ENCODE measurements at places on chromosomes 5 and 9.

GRCh38 chr9:34985311-34985899 lies 4.1 kb upstream of the DNAJB5 start:
- DNase-seq: peak; percentile 19

GRCh38 chr5:151523335-151523734 lies 67.8 kb downstream of the FAT2 start:
- DNase-seq: no peak

DNA sequence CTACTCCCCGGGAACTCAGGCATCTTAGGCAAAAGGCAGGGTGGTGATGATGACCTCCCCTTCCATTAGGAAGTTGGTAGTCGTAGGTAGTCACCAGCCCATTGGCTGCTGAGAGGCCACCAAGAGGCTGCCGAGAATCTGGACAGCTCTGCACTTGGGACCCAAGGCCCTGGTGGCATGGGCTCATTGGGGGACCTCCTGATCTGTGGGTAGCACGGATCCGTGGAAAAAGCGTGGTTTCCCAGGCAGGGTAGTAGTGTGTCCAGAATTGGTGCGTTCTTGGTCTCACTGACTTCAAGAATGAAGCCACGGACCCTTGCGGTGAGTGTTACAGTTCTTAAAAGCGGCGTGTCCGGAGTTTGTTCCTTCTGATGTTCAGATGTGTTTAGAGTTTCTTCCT lies 158.8 kb downstream of the CNTLN start:
- DNase-seq: no peak

DNA sequence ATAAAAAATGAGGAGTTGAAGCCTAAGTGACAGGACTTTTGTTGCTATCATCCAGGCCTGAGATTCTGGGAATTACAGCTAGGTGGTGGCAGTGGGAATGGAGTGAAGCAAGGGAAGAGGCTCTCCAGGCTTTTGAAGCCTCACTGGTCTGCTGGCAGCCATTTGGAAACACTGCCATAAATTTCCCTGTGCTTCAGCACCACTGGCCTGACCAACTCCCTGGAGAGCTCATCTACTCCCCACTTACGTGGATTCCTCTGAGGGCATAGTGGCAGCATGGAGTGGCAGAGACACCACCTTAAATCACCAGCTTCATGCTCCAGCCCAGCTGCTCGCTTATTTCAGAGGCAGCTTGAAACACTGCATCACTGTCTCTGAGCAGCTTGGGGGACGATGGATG lies 518.2 kb downstream of the TLR4 start:
- DNase-seq: no peak

DNA sequence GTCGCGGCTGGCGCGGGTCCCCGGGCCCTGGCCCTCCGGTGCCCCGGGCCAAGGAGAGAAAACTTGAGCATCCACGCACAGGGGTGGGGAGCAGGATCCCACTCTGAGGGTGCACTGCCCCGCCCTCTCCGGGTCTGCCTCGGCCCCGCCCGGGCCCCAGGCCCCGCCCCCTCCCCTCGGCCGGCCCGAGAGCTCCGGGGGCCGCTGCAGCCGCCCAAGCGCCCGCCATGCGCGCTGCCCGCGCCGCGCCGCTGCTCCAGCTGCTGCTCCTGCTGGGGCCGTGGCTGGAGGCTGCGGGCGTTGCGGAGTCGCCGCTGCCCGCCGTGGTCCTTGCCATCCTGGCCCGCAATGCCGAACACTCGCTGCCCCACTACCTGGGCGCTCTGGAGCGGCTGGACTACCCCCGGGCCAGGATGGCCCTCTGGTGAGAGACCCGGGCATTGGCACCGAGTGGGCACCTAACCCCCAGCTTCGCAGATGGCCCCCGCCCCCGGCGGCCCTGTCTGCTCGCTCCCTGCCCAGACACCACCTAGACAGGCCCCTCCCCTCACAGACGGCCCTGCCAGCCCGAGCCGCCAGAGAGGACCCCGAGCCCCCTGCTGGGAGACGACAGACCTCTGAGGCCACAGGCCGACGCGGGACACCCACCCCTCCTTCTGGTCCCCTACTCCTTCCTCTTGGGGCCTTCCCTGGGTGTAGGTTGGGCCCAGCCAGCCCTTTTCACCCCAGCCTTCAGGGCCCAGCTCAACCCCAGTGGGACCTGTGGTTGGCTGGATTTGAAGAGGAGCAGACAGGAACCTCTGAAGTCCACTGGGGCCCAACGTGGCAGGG lies at the start of gene CERCAM:
Gene CERCAM, plus strand, starts transcription at position 207 of the 831 bp plus-strand sequence. Its CDS starts 21 bp downstream, at position 228.
- DNase-seq: no peak

GRCh38 chr9:14221119-14221518 lies 92.8 kb downstream of the NFIB start:
- DNase-seq: no peak

- DNase-seq: no peak
Observed at GRCh38 chr9:113537229-113537810, 73.8 kb downstream of the RGS3 start.

DNA sequence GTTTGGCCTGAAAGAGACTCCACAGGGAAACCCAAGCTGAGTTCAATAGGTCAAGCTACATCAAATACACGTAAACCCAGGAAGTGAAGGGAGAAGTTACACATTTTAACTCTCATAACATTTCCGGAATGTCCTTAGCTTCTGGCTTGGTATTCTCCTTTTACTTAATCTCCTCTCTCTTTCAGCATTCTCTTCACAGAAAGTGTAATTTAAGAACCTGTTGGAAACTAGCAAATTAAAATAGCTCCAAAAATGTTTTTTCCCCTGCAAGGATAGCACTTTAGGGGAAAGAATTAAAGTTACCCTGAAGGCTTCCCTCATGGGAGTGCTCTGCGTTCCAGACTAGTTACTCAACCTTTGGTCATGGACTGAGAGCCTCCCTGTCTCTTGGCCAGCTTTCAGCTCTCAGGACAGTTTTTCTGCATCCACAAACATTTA lies 292.7 kb upstream of the TARS1 start:
- DNase-seq: no peak

DNA sequence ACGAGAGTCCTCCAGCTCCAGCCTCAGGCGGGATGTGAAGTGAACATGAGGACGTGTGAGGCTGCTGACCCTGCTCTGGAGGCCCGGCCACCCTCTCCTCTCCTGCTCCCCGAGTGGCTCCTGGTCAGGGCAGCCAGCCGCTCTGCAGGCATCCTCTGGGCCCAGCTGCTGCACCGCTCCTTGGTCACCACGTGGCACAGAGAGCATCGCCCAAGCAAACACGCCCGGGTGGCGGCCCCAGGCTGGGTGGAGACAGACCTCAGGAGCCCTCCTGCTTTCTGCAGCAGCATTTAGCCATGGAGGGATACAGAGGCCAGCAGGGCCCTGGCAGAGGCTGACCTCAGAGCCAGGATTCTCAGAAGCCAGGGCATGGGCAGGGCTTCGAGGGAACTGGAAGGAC lies 69.7 kb upstream of the SARDH start:
- no peak for DNase-seq

DNA sequence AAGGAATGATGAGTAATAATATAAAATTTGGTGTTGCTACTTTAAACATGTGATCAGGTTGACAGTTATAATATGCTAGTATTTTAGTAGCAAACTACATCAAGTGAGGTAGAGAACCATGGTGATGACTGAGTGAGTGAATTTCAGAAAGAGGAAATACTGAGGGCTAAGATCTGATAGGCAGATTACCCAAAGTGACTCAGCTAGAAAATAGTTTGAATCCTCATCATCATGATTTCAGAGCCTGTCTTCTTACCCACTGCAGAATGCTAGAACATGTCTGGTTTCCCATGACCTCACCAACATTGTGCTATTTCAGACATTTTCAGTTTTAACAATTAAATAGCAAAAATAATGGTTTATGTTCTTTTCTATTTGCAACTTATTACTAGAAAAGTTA lies 602.1 kb downstream of the TAF11L14 start:
- DNase-seq: no peak

DNA sequence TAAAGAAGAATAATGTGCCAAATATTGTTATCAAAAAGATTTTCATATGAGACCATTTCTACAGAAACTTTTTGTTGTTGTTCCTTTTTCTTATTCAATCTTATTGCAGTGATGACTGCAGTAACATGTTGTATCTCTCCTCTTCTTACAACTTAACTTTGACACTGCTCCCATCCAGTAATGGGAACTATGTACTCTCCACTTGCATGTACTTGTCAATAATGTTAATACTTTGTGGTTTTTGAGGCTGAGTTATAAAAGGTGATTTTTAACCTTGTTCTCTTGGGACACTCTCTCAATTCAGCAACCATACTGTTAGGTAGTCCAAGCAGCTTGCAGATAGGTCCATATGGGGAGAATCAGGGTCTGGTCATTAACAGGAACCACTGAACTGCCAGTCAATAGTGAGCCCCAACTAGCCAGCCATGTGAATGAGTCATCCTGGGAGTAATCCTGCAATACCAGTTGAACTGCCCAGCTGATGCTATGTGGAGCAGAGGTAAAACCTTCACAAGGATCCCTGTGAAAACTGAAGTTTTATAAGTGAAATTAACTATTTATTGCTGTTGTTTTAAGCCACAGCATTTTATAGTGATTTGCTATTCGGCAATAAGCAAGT lies 199.6 kb upstream of the DAB2 start:
- DNase-seq: no peak

DNA sequence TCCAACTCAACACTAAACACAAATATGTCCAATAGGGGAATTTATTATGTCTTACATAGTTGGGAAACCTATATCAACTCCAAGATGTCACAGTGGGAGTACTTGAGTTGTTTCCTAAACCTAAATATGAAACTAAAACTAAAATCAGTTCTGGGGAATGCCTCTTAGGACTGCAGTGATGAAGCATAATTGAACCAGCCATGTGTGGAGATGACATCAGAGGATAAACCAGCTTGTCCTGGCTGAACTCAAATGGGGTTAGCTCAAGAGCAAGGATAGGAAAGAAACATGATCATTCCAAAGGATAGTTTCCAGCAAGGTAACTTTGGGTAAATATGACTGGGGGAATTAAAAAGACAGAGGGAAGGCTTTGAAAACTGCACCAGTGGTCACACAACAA lies 88.9 kb upstream of the PLPPR1 start:
- no peak for DNase-seq

GRCh38 chr9:84239343-84239742 lies 101.2 kb downstream of the SLC28A3 start:
- DNase-seq: no peak

DNA sequence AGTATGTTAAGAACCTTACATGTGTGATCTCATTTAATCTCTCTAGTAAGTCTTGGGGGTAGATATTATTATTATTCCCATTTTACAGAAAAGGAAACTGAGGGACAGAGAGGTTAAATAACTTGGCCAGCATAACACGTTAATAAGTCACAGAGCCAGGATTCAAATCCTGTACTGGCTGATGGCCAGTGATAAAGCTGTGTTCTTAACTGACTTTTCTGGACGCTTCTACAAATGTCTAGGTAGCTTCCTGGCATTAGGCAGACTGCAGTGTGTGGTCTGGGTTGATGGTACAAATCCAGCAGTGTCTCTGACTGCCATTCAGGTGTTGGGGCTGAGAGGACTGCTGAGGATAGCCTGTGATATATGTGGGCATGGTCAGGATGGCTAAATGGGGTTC lies 125.8 kb upstream of the CXCL14 start:
- DNase-seq: no peak

- no peak for DNase-seq
Observed at GRCh38 chr9:32350682-32351081, 33.8 kb upstream of the ACO1 start.

DNA sequence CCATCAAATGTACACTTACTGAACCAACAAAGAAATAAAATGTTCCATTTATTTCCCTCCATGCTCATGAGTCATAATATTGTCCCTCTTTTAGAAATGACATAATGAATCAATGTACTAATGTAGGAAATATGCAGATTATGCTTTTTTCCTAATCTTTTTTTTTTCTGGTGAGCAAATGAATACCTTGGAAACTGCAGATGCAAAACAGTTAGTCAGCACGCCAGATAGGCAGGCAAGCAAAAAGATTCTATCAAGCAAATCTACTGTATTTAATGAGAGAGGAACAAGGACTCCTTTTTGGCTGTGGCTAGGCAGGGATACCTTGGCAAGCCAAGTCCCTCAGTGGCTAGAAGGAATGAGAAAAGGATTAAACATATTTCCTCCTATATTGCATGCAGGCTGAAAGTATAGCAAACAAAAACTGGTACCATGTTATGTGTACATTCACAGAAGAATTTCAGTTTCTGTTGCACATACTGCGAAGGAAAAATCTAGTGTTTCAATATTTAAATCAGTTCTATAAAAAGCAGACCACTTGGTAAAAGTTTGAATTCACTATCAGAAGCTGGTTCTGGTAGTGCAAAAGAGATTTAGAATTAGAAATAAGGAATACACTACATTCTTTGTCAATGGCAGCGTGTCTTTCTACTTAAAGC lies 605.4 kb downstream of the TLE1 start:
- no peak for DNase-seq

- DNase-seq: no peak
Observed at GRCh38 chr9:134658378-134658955, 16.9 kb downstream of the COL5A1 start.

- no peak for DNase-seq
Observed at GRCh38 chr5:74851684-74852353, 14.4 kb downstream of the FAM169A start.

DNA sequence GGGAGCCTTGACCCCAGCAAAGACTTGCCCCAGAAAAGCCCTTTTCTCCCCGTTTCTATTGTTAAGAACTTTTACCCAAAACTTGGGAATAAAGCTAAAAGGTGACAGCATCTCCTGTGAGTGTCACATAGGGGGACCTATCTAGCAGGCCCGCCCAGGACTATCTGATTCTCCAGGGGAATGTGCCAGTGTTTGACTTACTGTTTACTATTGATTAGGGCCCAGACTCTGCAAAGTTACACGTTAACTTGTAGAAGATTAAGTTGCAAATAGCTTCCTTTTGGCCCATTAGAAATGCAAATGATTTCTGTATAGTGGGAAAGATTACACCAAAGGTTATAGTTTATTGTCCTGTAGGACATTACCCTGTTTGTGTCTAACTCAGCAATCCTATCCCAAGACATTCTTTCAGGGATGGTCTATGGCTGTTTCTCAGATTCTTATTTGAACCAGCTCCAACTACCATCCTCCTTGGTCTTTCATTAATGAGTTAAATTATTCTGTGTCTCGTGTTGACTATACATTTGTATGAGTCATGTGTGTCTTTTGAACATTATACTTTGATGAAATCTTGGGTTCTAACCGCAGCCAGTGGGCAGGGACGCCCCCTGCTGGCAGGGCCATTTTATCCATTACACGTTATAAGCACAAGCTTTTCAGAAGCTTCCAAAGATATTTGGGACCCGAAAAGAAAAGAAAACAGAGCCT lies 60.7 kb downstream of the HRH2 start:
- no peak for DNase-seq

DNA sequence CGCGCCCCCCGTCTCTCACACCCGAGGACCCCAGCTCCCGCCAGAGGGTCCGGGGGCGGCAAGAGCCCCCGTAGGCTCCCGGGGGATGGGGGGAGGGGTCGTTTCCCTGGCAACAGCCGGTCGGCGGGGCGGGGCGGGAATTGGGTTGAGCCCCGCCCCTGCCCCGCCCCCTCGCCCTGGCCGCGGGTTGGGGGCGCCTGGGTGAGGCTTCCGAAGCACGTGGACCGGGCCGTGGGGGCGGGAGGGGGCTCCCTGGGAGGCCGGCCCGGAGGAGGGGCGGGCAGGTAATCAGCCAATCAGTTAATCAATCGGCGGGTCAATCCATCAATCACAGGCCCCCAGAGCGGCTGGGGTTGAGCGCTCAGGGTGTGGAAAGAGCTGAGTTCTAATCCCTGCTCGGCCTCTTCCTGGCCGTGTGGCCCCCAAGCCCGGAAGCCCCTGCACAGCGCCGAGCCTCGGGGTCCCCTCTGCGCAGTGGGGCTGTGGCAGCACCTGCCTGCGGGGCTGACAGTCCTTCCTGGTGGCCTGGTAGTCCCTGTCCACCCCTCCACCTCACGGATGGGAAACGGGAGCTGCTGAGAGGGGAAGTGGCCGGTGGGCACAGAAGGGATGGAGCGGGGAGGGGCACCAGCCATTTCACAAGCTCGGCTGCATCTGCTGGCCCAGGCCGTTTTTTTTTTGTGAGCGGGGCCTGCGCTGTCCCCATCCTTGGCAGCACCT lies 174.2 kb upstream of the IER5L start:
- DNase-seq: no peak
